ENCODE measurements at places on chromosomes 3 and 15.

DNA sequence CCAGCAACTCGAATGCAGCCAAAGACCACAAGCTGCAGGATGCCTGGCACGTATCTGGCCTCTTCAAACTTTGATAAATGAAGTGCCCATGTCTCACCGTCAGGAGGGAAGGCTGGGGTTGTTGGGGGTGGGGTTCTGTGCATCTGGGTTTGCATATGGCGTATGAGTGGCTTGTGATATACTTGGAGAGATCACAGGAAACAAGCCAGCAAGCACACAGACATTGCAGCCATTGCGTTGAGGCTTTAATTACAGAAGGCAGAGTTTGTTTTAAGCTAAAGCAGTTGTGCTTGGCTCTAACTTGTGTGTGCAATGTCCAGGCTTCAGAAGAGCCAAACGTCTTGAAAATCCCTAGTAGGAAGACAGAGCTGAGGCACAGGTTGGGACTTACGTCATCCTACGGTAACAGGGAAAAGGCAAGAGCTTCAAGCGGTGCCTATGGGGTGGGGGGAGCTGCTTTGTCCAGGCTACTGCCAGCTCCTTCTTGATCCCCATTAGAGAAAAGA, 109.2 kb downstream of the ASB7 start:
- DNase-seq: no peak

DNA sequence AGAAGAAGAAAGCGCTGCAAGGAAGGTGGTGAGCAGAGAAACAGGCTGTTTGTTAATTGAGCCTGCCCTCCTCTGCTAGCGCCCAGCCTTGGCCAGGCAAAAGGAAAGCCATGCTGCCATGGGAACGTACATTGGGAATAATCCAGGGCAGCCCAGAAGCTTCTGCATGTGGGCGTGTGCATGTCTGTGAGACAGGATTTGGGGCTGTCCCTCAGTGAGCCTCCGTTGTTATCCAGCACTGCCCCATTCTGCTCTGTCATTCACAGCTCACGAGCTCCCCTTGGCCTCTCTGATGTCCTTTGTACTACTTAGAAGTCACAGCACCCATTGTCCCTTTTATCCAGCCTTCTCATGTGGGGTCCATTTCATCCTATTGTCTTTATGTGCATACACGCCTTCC, 239.1 kb upstream of the ROPN1 start:
- DNase-seq: no peak

DNA sequence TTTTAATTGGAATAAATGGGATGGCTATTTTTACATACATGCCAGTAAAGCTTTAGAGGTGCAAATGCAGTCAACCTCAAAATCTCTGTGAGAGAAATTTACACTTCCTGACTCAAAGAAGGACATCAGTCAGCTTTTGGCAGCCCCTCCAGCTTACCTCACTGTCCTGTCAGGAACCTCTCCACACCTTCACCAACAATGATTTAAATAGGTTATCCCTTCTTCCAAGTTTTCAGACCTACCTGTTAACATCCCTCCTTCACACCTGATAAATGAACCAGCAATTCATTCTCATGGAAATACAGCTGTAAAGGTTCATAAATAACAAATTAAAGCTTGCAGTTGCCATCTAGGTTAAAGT, 286.1 kb downstream of the SHOX2 start:
- DNase-seq: no peak

GRCh38 chr15:76253691-76254473, 57.4 kb downstream of the ETFA start:
- no peak for DNase-seq

DNA sequence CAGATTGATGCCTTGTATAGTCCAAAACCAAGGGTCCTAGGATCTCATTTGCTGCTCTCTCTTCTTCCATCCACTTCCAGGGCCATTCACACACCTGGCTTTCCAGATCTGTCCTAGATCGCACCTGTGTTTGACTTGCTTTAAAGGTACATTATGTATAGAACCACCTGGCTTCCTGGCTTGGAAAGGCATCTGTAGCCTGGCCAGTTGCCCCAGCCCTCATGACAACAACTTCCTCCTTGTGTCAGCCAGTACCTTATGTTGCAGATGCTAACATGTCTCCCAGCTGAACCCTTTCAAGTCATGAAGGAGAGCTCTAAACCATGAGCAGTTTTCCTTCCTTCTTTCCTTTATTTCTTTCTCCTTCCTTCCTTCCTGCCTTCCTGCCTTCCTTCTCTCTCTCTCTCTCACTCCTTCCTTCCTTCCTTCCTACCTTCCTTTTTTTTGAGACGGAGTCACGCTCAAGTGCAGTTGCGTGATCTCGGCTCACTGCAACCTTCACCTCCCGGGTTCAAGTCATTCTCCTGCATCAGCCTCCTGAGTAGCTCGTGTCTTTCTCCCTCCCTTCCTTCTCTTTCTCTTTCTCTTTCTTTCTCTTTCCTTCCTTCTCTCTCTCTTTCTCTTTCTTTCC, 2.5 kb upstream of the HTR3C start:
- no peak for DNase-seq

DNA sequence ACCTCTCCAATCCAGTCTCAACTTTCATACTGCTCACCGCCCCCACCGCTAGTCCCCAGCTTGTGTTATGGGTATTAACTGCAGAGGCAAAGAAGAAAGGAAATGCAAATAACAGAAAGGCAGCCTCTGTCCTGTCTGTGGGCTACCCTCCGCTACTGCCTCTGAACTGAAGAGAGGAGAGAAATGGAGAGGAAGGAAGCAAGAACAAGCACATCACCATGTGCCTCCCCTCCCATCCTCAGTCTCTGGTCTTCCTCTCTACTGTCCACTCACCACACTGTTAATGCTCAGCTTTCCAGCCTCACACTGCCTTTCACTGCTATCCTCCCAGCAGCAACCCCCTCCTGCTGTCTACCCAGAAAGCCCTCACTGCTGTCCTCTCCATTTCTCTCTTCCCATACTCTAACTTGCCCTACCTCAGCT, 139.0 kb upstream of the SLC2A2 start:
- no peak for DNase-seq

DNA sequence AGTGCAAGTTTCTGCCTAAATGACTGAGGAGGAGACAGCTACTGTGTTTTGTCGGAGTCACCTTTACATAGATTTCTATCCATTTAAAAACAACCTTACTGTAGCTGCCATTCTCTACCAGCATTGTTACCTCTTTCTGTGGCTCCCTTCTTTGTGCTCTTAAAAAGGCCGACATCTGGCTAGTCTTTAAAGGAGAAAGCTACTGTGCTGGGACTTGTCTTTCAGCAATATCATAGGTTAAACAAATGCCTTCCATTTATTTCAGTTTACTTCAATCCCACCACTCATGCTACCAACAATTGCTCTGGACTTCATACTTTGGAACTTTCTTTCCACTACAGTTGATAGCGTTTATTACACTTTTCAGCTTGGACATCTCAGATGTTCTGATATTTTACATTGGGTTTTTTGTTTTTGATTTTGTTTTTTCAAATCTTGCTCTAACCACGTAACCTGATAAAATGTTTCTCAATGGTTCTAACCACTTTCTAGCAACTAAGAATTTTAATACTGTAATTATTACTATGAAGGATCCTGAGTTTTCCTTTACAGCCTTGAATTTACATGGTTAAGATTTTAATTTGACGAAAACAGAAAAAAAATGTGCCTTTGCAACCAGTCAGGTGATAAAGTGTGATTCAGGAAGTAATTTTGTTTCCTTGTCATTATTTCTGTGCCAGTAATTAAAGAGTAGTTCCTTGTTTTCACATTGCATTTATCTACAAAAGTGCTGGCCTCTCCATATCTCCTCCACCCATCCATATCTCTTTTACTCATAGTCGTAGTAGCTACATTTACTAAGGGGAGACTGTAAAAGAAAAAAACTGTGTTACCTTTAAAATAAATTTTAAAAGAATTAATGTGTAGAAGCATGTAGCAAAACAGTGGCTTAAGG, 1.3 kb upstream of the CBLB start:
- DNase-seq: no peak

DNA sequence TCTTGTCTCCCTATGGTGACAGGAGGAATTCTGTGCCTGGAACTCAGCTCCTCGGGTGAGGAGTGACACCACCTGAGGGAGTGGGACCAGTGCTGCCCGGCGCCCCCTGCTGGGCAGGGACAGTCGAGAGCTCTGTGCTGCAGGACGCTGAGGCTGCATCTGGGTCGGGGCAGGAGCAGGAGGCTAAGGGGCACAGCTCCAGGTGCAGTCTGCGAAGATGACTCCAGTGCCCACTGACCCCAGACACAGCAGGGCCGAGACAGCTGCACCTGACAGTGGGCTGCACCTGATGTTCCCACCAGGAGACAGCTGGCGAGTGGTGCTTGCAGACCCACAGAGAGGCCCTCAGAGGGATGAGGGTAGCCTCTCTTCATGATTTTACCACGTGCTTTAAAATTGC, 152.9 kb downstream of the ATP10A start:
- DNase-seq: no peak

- no peak for DNase-seq
These were observed 44.8 kb downstream of the FOXL2 start for GRCh38 chr3:138902171-138902570.

DNA sequence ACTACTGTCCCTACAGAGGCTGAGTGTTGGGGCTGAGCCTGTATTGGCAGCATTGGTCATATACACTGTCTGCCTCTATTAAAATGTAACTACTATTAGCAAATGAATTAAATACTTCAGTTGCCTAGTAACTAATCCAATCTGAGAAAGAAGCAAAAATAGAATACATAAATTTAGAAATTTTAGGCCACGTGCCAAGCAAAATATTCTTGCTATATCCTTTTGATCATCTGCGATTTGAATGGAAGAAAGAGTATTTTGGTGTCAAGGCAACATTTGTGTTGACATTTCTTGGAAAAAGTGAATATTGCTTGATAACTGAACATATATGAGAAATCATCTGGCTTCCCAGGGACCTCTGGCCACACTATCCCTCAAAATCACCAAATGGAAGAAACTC, 148.2 kb upstream of the TOPAZ1 start:
- no peak for DNase-seq

DNA sequence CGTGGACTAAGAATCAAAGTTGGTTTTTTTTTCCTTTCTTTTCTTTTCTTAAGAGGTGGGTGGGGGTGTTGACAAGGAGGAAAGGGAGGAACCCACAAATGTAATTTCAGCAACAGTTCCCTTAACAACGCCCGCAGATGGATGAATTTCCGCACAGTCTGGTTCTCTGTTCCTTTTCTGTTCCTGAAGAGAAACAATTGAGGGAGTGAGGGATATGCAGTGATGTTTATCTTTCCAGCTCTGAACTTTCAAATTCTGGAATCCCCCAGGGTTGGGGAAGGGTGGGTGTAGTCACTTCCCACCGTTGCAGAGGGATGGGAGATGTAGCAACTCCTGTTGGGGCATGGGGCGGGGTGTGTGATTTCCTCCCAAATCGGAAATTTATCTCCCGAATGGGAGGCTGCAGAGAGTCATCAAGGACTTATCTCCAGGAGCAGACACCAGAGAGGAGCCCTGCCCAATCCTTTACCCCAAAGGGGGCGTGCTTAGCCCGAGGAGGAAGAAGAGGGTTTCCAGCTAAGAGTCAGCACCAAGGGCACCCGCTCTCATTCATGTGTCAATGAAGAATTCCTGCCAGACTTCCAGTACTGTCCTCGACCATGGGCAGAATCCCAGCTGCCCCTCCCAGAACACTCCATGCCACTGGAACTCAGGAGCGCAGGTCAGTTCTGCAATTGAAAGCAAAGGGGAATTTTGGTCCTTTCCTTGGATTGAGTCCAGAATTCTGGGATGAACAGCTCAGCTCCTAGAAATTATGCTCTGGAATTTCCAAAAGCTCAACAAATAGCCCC, 35.0 kb upstream of the CFAP161 start:
- DNase-seq: peak; percentile 21

GRCh38 chr15:99657996-99658395, 75.2 kb downstream of the LYSMD4 start:
- DNase-seq: no peak

GRCh38 chr15:40266828-40267304, 16.0 kb downstream of the ANKRD63 start:
- no peak for DNase-seq

DNA sequence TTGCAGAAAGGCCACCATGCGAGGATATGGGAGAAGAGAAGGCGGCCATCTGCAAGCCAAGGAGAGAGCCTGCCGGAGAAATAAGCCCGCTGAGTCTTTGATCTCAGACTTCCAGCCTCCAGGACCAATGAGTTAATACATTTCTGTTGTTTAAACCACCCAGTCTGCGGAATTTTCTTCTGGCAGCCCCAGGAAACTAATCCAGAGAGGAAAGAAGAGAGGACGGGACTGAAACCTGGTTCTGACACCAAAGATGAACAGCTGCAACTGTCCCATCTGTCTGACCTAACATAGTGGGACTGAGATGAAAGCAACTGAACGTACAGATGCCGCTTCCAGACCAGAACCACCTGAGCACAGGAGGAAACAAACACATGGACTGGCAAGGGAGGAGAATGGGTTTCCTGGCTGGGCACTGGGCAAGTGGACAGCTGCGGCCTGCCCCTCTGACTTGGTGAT, 32.3 kb downstream of the VGLL4 start:
- no peak for DNase-seq

DNA sequence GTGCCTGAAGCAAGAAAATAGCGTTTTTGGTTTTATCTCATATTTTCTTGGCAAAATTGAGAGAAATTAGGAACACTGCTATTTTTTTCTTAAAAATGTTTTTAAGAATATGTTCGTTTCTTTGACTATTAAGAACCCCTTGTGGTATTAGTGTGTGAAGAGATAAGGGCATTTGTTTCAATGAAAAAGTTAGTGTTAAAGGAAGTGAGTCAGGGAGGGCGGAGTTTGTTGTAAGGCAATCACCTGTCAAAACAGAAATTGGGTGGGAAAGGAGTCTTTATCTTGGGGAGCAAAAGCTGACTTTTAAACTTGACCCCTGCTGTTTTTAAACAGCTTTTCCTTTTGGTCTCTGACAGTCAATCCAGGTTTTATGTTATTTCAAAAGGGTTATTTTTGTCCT, 4.2 kb downstream of the RAP2B start:
- DNase-seq: no peak

GRCh38 chr15:90914305-90915080, 11.4 kb downstream of the MAN2A2 start:
- peak; percentile 41 for DNase-seq

- peak; percentile 29 for DNase-seq
These were observed 74.4 kb upstream of the MYO5C start for GRCh38 chr15:52370010-52370409.

- DNase-seq: no peak
These were observed 54.5 kb upstream of the UBE2E1 start for GRCh38 chr3:23751212-23751723.

- peak; percentile 80 for DNase-seq
These were observed 1.6 kb upstream of the TEX264 start for GRCh38 chr3:51669241-51670052.

- no peak for DNase-seq
These were observed 20.0 kb upstream of the TRANK1 start for GRCh38 chr3:36964817-36965216.

- no peak for DNase-seq
These were observed 8.1 kb downstream of the GOLGA6L2 start for GRCh38 chr15:23438816-23439466.

GRCh38 chr3:48420561-48420960, 9.3 kb downstream of the PLXNB1 start:
- DNase-seq: no peak

- DNase-seq: no peak
These were observed 286.3 kb upstream of the ROBO2 start for GRCh38 chr3:76753599-76753998.

GRCh38 chr3:117304681-117305080, 595.1 kb downstream of the TUSC7 start:
- no peak for DNase-seq

All from CD4-positive, alpha-beta T cell treated with Interleukin-15 for 1 hour (primary cell).